Right ventricle myocardium inferior (tissue), 1 donor: ENCODE measurements at places on chromosomes 6 and 20.

DNA sequence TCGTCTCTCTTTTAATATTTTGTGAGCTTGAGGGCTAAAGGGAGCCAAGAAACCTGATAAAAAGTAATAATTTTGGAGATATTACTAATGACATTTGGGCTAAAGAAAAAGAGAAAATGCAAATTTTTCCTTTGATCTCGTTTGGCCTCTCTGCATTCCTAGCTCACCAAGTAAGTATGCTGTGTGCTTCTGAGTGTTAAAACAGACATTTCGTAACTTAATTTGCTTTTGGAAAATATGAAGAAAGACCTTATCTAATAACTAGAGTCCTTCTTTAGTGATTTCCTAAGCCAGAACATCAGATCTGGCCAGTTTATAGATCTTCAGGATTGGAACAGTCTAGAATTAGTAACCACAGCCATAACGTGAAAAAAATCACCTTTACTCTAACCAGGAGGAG is 872.9 kb upstream of the SLC35B3 start:
- no peak for DNase-seq

GRCh38 chr6:163338671-163339405 is 75.7 kb upstream of the QKI start:
- DNase-seq: no peak

DNA sequence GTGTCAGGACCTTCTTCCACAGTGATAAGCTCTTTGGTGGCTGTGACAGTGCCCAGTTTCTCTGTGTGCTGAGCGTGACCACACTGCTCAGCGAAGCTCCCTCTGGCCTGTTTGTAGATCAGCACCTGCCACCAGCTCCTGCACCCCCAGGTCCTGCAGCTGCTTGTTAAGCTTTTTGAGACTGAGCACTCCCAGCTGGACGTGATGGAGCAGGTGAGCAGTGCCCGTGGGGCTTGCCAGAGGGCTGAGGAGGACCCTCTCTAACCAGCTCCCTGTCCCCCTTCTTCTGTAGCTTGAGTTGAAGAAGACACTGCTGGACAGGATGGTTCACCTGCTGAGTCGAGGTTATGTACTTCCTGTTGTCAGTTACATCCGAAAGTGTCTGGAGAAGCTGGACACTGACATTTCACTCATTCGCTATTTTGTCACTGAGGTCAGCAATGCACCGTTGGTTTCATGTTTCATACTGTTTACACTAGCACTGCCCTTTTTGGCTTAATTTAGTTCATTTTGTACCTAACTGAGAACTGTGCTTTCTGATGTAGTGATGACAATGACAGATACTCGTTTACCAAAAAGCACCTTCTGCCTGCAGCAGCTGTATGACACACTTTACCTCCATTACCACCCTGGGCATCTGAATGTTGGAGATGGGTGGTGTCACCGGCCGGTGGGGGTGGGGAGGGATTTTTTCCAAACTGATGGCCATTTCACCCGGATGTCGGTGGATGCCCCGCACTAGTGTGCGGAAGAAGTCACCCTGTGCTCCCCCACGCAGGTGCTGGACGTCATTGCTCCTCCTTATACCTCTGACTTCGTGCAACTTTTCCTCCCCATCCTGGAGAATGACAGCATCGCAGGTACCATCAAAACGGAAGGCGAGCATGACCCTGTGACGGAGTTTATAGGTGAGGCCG is 12.5 kb downstream of the NELFCD start:
- no peak for DNase-seq

GRCh38 chr6:39330476-39330875 is 8.0 kb upstream of the KCNK16 start:
- no peak for DNase-seq

DNA sequence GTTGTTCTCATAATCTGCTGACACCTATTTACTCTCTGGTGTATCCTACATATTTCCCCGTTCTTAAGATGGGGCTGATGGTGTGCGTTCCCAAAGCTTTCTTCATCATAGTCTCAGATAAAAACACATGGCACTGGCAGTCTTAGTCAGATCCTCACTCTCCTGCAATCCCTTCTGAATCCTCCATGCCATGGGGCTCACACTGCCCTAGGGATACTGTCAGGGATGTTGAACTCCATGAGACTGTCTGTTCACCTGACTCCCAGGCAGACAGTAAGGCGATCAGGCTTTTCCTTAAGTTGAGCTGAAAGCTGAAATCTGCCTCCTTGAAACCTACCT is 76.0 kb downstream of the SLX4IP start:
- DNase-seq: no peak

DNA sequence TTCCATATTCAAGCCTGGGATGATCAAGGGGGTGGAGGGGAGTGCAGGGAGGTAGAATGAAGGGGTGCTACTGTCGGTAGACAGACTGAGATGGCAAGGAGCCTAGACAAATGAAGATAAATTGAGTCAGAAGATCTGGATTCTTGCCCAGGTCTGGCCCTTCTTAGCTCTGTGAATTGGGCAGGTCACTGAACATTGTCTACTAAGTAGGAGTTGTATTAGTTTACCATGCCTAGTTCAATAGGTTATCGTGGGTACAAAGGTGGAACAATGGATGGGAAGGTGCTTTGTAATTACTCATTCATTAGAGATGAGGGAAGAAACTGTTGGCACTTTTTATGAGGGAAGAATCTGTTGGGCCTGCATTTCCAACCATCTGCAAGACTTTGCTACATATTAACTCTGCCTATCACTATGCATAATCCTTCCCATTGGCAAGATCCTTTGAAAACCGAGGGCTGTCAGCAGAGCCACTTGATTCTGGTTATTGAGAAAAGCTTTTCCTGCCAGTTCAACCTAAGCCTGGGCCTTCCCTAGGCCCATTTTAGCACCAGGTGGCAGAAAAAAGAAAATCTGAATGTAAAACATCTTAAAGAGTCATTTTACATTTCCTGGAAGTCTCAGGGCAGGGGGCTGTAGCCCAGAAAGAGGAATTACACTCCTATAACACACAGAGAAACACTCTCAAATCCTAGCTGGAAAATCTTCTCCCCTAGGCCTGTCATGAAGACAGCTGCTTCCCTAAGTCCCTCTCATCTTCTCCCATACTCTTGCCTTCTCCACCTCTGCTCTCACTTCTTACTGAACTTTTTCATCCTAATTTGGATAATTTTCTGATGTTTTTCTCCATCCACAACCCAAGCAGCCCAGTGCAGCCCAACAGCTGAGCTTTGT is 103.5 kb downstream of the CD24 start:
- no peak for DNase-seq
